ENCODE measurements at places on chromosomes 4 and X.

DNA sequence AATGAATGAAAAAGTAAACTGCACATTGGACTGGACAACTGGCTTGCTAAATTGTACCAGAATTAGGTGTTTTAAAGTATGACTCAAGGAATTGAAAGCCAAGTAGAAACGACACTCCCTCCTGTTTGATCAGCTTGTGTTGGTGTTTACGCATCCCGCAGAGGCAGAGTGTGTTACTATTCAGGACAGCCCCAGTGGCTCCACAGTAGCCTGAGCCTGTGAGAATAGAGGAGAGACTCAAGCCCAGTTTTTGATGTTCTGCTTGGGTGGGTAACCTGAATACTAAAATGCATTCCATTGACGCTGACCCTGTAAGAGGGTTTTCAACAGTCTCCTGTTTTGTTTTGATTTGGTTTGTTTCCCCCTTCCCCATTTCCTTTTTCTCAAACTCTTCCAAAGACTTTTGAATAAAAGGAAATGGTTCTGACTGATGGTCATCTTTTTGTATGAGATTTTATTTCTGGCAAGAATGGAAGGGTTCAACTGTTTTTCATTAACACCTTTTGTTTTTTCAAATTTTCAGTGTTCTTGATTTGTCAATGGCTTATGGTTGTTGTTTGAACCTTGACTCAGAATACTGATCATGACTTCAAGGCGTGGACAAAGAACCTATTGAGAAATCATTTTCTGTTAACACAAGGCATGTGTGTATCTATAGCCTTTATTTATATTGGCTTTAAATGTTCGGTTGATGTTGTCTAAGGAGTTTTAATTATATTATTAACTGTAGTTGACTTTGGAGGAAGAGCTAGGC lies 10.2 kb downstream of the ADGRL3 start:
- no peak for DNase-seq

GRCh38 chr4:32206756-32207155 lies 1486.6 kb downstream of the PCDH7 start:
- no peak for DNase-seq

GRCh38 chrX:126339928-126340327 lies 173.8 kb upstream of the DCAF12L2 start:
- DNase-seq = no peak

DNA sequence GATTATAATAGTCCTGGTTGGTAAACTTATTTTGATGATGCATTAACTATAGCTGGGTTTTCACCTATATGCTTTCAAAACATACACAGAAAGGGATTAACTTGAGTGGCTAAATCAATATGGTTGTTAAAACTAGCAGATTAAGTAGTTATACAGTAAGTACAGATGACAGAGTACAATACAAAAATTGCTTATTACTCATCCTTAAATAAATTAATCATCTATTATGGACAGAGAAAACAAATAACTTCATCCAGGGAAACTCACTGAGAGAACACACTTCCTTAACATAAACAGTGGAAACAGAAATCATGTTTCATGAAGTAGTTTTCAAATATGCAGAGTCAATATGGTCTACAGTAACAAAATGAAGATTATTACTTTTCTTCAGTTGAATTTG lies 133.4 kb downstream of the AREG start:
- DNase-seq = no peak

GRCh38 chr4:187235456-187236170 lies 512.0 kb upstream of the FAT1 start:
- no peak for DNase-seq

DNA sequence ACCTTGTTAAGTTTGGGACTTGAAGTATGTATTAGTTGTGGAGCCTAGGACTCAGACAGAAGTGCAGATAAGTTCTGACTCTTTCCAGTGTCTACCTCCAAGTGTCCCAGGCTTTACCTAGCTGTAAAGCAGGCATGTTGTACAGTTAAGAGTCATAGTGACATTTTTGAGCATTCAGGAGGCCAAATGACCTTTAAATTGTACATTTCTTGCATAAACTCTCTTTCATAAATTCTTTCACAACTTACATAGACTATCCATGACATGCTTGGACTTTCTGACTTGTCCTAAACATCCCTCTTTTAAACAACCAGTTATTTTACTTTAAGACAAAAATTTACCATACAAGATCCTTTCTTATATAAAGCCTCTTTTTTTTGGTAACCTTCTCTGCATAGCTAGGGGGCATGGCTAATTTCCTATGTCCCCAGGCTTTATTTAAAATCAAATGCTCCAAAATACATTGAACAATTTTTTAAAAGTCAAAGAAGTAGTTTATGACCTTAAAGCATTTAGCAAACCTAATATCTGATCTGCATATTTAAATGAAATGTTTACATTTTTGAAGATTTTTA lies 40.1 kb upstream of the UGT8 start:
- DNase-seq = no peak

GRCh38 chr4:95545546-95545945 lies 3.2 kb downstream of the UNC5C start:
- no peak for DNase-seq

- no peak for DNase-seq
Observed at GRCh38 chrX:42951747-42952146, 173.8 kb upstream of the PPP1R2C start.

DNA sequence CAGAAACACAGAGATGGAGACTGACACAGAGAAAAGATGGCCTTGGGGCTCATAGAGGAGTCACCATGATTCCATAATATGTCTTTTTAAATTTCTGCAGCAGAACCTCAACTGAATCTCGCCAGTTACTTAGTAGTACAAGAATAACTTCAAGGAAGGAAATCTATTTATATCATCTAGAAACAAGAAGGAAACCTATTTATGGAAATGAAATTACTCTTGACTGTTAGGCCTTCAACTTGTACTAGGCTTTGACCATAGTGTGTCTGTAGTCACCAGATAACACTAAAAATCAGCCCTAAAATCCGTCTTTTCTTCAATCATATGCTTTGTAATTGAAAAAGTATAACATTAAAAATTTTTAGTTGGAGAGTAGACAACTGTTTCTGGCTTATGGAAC lies 740.4 kb downstream of the TRIML1 start:
- DNase-seq = no peak

DNA sequence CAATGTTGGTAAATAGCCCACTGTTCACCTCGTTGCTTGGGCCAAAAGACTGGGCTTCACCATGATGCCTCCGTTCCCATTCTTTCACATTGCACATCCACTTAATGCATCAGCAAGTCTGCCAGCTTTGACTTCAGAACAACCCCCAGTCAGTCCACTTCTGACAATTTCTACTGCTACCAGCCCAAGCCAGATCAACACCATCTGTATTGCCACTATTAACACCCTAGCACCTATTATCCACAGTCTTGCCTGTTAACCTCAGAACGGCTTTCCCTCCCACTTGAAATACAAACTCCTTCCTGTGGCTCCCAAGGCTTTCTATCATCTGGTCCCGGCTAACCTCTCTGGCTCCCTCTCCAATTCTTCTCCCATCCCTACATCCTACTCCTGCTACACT lies 95.7 kb downstream of the SH3RF1 start:
- DNase-seq = no peak

- DNase-seq = no peak
Observed at GRCh38 chrX:126376465-126376864, 176.1 kb downstream of the DCAF12L1 start.

- no peak for DNase-seq
Observed at GRCh38 chrX:353566-354535, 32.9 kb downstream of the PPP2R3B start.

GRCh38 chr4:59553063-59553720 lies 1646.9 kb upstream of the ADGRL3 start:
- DNase-seq = no peak

DNA sequence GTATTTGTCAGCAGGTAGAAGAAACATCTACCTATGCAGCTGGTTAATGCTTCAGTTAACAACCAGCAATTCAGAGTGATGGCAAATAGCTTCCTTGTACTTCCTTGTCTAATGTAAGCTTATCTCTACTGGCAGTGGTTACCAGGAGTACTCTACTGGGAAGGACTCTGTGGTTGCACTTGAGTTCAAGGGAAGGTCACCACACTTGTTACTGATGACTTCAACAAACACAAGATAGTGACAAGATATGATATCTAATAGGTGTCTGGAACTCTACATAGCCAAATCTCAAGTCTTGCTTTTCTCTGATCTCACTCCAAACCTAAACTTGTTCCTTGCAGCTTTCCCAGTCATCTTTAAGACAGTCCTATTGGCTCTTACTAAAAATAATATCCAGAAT lies 1644.9 kb upstream of the TENM3 start:
- DNase-seq = no peak

DNA sequence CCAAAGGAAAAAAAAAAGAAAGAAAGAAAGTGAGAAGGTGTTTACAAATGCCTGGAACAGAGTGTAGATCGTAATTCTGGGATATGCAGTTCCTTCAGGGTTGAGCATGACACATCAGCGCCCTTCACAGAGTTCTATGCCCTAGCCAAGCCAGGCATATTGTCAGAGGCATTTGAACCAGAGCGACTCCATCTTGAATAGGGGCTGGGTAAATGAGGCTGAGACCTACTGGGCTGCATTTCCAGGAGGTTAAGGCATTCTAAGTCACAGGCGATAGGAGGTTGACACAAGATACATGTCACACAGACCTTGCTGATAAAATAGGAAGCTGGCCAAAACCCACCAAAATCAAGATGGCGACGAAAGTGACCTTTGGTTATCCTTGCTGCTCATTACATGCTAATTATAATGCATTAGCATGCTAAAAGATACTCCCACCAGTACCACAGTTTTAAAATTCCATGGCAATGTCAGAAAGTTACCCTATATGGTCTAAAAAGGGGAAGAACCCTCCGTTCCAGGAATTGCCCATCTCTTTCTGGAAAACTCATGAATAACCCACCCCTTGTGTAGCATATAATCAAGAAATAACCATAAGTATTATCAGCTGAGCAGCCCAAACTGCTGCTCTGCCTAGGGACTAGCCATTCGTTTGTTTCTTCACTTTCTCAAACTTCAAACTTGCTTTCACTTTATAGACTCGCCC lies 23.5 kb upstream of the LRBA start:
- DNase-seq = no peak

- DNase-seq = no peak
Observed at GRCh38 chr4:96103086-96103485, 263.2 kb downstream of the PDHA2 start.

GRCh38 chr4:88836216-88836615 lies 138.6 kb upstream of the NAP1L5 start:
- DNase-seq = no peak

GRCh38 chr4:6282314-6282771 lies 12.7 kb downstream of the WFS1 start:
- DNase-seq = no peak

GRCh38 chr4:144356941-144357381 lies 216.4 kb upstream of the GYPA start:
- no peak for DNase-seq

- no peak for DNase-seq
Observed at GRCh38 chr4:181908168-181908567, 335.0 kb upstream of the TENM3 start.

- DNase-seq = no peak
Observed at GRCh38 chr4:41763729-41764128, 15.2 kb upstream of the PHOX2B start.

GRCh38 chr4:48369771-48370170 lies 28.4 kb downstream of the SLAIN2 start:
- DNase-seq = no peak

- DNase-seq = no peak
Observed at GRCh38 chrX:8289523-8289922, 118.5 kb upstream of the VCX2 start.

GRCh38 chr4:27986476-27986875 lies 1125.8 kb downstream of the STIM2 start:
- DNase-seq = no peak

DNA sequence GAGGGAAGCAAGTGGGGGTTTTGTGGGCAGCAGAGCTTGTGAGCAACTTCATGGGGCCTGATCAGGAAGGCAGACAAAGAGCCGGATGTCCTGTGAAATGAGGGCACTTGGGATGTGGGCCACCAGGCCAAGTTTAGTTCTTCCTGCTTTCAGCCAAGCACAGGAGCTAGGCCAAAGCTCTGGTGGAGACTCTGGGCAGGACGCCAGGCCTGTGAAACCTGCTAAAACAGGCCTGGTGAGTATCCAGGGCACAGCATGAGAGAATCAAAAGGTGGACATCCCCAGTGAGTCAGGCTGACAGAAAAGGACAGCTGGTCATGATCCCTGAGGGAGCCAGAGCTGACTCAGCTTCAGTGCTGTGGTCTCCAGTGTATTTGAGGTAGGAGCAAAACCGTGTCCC lies 95.7 kb downstream of the NPNT start:
- DNase-seq = no peak

DNA sequence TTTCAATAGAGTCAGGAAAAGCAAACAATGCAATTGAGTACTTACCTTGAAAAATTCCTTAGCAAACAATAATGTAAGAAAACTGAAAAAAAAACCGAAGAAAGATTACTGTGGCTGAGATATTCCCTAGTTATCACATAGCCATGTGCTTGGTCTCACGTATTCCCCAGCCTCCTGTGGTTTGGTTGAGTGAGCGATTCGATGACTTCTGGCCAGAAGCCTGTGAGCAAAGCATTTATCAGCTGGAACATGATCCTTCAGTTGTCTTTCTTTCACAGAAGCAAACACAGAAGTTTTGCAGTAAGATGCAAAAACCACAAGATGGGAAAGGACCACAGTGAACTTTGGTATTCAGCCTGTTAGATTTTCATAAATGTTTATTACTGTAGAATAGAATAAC lies 1754.3 kb upstream of the AGA start:
- DNase-seq = no peak

GRCh38 chrX:71999535-71999934 lies 88.9 kb downstream of the NHSL2 start:
- no peak for DNase-seq

DNA sequence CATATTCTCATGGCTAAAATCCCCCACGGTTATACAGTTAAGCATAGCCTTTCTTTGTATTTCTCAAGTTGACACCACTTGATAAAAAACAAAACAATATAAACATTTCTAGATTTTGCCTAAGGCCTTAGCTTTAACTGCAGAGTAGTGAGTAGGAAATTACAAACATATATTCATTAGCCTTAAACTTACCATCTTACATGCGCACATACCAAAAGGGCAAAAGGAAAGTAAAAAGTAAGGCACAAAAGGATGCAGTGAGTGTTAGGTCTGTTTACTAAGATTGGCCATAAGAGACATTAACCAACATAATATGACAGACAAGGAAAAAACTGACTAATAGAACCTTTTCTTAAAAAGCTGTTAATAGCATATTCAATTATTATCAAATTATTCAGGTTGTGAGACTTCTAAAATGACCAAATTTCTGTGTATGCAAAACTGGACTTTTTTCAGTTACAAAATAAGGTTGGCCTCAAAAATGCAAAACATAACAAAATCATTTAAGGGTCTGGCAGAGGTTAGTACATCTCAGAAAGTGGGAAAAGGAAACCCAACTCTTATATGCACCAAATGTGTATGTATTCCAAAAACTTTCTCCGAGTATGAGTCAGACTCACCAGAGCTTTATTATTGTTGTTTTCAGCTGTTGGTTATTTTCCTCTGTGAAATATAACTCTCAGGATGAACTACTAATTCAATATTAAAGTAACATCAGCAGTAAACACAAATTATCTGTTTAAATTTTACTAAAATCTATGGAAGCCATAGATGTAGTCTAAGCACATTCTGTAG lies 39.9 kb downstream of the SEPSECS start:
- no peak for DNase-seq
